ENCODE measurements at places on chromosomes 4 and X.

DNA sequence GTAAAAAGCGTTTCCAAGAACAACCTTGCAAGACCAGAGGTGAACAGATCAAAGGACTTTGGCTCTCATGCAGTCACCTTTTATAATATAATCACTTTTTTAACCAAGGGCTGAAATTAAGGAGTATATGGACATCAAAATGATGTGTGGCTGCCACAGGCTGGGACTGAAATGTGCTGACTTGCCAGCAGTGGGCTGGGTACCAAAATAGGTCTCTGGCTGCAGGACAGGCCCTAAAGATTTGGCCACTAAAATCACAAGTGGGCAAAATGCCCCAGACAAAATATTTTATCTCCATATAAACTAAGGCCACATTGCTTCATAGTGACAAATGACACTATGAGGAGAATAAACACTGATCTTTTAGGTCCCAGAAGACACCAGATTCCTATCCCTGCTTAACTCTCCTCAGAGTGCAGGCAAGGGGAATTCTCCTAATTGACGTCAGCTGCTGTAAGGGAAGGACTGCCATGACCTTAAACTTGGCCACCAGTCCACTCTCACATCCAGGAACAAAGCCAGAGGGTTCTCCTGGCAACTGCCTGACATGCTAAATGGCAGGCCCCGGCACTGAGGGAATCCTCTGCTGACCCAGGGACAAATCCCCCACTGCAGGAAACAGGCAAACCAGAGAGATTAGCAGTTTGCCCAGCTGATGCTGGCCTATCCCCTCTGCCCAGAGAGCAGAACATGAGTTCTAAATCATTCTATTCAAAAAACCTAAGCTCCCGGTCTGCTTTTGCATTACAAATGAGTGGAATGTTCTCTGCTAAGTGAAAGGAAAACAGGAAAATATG lies 155.8 kb downstream of the PPP3CA start:
- no peak for DNase-seq

GRCh38 chrX:154526901-154527675 lies 11.1 kb upstream of the FAM3A start:
- DNase-seq: peak; percentile 45

- DNase-seq: no peak
Observed at GRCh38 chr4:113243312-113243711, 193.9 kb downstream of the ANK2 start.

- DNase-seq: peak; percentile 21
Observed at GRCh38 chrX:11666164-11666563, 444 bp upstream of the ARHGAP6 start.

DNA sequence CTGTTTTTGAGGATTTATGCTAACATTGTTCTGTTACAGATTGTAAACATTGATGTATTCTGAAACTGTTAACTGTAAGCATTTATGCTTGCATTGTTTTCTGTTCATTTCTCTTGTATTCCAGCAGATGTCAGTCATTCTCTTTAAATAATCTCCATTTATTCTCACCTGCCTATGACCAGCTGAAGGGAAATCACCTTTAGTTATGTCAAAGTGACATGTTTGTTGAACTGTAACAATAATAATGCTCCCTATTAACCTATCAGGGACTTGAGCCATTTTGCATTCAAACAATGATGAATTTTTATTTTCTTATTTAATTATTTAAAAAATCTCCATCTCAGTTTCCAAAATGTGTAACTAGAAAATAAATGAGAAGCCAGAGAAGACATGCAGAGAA lies 58.0 kb downstream of the SPCS3 start:
- peak; percentile 3 for DNase-seq

DNA sequence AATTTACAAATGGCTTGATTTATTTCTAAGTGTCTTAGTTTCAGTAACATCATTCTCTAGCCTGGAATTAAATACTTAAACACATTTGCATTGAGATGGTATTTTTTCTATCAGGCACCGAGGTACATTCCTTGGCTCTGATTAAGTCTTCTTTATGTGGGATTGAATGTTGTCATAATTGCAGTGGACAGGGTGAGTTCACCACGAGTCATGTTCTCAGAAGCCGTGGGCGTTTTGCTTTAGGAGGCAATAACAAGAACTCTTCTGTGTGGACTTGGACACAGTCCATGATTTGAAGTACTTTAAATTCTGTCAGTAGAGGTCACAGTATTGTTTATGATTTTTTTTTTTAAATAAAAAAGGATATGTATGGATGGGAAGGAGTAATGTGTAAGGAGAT lies 57.1 kb upstream of the EFHC2 start:
- no peak for DNase-seq

DNA sequence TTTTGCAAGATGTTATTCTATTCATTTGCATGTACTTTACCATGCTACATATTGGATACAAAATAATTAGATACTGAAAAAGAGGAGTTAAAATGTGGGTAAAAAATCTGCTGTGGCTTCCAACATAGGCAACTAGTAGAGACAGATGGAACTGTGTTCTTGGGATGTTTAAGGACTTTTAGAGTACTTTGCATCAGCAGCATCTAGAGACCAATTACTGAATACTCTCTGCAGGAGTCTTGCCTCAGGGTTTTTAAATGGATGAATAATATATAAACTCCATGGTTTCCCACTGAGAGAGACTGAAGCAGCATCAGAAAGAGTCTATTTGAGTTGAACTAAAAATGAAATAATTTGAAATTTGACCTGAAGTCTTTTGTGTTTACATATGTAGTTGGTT lies 676.7 kb downstream of the GALNTL6 start:
- DNase-seq: peak; percentile 18

- DNase-seq: no peak
Observed at GRCh38 chrX:14956813-14957582, 83.8 kb downstream of the MOSPD2 start.
